ENCODE measurements at places on chromosomes 5 and 9.

DNA sequence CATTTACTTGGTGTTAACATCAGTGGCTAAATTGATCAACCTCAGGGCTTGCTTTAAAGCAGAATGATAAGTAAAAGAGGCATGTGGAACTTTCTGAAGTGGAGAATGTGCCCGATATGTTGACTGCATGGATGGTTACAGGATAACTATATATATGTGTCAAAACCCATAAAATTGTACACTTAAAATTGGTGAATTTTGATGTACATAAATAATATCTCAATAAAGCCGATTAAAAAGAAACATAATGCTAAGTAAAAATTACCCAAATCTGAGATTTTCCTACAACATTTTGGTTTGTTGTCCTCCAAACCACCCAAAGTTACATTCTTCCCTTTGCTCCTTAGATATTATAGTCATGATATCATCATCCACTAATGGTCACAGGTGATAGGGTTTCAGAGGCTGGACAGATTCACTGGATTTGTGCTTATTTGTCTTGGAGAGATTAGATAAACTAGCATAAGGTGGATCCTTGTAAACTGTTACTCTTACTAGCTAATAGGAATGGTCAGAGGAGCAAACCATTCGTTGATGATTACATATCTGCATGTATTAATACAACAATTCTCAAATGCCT is 119.7 kb upstream of the RPS23 start:
- no peak for DNase-seq

DNA sequence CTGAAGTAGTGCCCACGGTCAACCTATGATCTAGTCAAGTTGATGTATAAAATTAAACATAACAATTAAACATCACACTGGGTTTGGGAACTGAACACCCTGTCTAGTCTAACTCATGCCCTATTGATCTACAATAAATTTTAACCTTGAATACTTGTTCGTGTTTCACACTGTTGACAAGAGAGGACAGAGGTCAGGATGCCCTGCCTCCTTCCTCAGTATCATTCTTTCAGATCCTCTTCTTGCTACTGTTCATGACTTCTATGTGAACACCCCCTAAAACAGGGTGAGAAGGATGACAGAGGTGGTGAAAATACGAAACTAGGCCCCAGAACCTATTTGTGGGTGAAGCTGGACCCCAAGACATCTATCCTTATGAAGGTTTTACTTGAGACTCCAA is 8.1 kb upstream of the MAT2B start:
- no peak for DNase-seq

DNA sequence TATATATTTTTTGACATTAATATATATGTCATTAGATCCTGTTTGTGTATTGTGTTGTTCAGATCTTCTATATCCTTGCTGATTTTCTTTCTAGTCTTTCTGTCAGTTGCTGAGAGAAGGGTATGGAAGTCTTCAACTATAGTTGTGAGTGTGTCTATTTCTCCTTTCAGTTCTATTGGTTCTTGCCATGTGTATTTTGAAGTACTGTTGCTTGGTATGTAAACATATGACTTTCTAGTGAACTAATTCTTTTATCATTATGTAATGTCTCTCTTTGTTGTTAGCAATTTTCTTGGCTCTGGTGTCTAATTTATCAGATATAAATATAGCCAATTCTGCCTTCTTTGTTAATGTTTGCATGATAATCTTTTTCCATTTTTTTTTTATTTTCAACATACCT is 84.3 kb upstream of the CAST start:
- no peak for DNase-seq

DNA sequence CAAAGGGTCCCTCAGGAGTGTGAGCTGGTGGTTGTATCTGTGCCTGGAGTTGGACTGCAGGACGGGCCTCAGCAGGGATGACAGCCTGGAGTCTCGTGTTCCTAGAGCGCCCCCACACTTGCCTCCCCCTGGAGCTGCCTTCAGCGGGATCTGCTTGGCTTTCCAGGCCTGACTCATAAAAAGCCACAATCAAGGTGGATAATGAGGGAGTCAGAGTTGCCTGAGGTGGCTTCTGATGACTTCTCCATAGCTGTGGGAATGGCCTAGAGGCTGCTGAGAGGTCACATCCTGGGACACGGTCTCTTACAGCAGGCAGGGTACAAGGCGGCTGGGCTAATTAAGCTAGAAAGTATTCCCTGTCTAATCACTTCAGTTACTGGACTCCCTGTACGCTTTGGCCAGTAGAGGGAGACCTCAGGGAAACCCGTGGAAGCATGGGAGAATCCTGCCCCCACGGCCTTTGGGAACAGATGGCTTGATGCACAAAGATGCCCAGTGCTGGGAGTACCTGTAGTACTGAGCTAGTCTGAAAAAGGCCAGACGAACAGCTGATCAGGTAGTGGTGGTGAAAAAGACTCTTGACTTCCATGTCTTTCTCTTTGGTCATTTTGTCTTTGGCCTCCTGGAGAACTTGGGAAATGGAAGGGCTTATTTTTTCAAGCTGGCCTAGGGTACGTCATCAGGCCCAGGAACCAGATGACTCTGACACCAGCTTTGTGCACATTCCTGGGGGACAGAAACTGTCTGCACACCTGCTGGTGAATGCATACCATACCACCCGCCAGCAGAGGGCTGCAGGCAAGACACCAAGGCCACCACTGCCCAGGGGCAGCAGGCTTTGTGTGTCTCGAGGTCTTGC is 16.1 kb upstream of the FRRS1L start:
- peak; percentile 11 for DNase-seq

DNA sequence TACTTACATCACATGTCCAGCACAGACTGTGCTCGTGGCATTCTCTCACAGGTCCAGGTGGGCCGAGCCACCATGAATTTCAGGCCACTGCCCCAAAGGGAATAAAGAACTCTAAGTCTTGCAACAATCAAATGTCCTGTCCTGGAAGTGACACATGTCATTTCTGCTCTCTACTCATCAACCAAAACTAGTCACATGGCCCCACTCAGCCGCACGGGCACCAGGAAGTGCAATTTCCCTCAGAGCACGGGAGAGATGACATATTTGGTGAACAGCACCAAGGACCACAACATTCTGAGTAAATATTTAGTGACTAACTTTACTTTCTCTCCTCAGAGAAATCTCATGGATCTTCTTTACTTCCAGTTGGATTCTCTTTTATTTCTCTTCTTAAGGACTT is 131.1 kb upstream of the TUT7 start:
- DNase-seq = no peak

DNA sequence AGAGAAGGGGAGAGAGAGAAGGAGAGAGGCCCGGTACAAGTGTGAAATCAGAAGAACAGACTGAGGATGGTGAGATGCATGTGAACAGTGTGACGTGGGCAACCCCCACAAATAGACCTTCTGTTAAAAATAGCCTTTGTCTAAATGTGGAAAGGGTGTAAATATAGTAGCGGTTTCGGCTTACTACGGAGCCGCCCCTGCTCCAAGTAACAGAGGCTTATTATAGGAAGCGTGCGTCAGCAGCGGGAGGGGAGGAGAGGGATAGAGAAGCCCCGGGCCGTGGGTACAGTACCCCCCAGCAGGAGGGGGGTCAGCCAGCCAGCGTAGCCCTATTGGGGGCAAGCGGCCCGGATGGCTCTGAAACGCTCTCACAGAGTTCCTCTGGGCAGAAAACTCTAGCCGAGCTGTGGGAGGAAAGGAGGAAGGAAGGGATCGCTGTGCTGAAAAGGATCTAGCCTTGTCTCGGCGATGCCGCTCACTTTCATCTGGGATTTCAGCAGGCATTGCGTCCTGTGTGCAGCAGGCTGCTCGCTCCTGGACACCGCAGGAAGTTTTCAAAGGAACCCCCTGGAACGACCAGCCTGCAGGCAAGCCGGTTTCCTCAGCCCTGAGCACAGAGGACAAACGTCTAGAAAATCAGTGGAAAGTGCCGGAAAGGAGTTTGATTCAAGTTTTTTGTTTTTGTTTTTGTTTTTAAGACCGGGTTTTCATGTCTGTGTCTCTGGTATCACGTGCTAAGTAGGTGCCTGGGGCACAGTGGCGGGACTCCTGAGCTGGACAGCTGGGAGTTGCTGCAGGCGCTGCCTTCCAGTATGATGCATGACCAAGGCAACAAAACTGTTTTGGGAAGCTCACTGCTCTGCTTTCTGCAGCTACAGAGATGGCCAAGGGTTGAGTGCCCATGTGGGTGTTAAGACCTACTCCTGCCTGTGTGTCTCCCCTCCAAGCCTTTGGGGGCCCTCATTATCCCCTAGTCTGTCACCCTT is 146.6 kb downstream of the SEC61B start:
- no peak for DNase-seq

- DNase-seq = no peak
Measured at GRCh38 chr9:114037249-114037648, 40.9 kb downstream of the AMBP start.

- DNase-seq = no peak
Measured at GRCh38 chr9:122028089-122028488, 65.0 kb downstream of the TTLL11 start.

- DNase-seq = peak; percentile 22
Measured at GRCh38 chr5:134436523-134437339, 25.1 kb upstream of the CDKN2AIPNL start.

DNA sequence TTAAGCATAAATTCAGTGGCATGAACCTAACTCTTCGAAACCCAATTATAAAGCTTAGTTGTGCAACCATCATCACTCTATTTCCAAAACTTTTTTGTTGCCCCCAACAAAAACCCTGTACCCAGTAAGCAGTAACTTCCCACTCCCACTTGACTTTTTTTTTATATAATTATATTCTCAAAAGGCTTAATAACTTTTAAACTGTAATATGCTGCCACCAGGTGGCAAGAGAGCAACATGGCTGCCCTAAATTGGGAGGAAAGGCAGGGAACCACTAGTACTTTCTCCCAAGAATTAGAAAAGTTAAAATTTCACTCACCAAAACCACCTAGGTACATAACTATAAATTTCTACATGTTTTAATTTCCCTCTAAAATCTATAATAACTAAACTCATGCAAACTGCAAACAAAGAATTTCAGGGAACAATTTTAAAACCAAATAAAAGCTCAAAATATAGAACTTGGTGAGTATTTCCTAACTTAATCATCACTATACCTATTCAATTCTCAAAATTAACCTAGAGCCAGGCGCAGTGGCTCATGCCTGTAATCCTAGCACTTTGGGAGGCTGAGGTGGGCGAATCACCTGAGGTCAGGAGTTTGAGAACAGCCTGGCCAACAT is 50.2 kb upstream of the RNF38 start:
- no peak for DNase-seq

DNA sequence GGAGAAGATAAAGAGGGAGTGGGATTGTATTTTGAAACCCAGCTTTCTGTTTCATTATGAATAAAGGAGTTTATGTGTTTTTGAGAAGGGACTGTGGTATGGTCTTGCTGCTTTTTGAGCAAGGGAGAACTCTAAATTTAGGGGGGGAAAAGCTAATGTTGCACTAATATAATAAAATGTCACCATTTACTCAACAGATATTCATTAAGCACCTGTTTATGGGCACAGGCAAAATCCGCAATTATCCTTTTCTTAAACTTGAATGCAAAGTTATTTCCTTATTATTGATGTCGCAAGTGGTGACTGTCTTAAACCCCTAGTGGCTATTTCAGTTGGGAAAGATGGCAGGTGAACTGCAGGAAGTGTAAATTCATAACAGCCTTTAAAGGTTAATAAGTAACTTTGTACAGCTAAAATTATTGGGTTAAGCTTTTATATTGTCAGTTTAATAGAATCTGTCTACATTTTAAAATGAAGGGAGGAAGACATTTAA is 1.5 kb downstream of the CDC42SE2 start:
- DNase-seq = no peak

- DNase-seq = no peak
Measured at GRCh38 chr5:159103086-159103485, 3.4 kb upstream of the EBF1 start.

DNA sequence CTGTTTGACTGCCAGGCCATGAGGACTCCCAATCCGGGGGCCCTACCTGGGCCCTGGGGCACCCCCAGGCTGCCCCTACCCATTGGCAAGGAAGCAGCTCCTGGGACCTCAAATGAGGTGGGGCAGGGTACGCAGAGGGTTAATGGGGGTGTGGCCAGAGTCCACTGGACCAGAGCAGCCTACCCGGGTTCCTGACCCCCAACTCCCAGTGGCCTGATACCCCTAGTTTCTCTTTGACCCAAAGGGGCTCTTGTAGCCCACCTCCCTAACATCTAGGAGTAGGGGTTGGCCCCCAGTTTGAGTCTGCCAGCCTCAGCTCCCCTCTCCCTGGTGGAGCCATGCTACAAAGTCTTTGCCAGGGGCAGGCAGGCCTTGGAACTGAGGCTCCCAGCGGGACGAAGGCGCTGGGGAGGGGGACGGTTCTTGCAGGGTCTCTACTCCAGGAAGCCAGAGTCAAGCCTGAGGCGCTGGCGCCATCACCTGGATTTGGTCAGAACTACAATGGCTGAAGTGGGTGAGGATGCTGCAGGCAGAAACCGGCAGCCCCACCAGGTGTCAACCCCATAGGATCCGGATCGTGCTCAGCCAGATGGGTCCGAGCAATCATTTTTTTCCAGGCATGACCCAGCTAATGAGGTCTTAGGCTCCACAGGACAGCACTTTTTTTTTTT is 8.4 kb upstream of the CERCAM start:
- DNase-seq = peak; percentile 44

GRCh38 chr9:131266266-131267229 is 9.8 kb downstream of the FAM78A start:
- DNase-seq = peak; percentile 55

GRCh38 chr5:54520940-54521339 is 3.4 kb downstream of the SNX18 start:
- DNase-seq = no peak

- no peak for DNase-seq
Measured at GRCh38 chr5:151001436-151001835, 19.0 kb upstream of the GPX3 start.

- DNase-seq = peak; percentile 30
Measured at GRCh38 chr9:119968836-119969707, 599.8 kb upstream of the BRINP1 start.

All from stimulated activated CD4-positive, alpha-beta T cell treated with anti-CD3 and anti-CD28 coated beads, Interleukin-4, amount 100 ng/mL, for 1 hour (primary cell).